NCI-H69 (cell line): ENCODE measurements at places on chromosomes 11 and 22.

DNA sequence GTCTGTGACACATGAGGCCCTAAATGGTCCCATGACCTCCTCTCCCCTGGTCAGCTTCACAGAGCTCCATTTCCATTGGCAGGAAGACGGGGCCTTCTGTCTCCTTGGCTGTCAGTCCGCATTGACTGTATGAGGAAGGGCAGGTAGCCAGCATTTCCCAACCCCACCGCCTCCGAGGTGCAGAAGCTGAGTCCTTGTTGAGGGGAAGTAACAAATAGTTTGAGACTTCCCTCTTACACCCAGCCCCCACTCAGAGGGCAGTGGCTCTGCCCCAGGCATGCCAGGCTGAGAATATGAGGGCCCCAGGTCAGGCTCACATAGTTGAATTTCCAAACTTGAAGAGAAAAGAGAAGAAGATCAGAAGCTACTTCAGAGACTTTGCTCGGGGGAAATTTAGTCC, 611.1 kb downstream of the BRD1 start:
- DNase-seq = no peak

GRCh38 chr11:82994604-82995230, 77.0 kb downstream of the RAB30 start:
- peak; percentile 65 for DNase-seq

DNA sequence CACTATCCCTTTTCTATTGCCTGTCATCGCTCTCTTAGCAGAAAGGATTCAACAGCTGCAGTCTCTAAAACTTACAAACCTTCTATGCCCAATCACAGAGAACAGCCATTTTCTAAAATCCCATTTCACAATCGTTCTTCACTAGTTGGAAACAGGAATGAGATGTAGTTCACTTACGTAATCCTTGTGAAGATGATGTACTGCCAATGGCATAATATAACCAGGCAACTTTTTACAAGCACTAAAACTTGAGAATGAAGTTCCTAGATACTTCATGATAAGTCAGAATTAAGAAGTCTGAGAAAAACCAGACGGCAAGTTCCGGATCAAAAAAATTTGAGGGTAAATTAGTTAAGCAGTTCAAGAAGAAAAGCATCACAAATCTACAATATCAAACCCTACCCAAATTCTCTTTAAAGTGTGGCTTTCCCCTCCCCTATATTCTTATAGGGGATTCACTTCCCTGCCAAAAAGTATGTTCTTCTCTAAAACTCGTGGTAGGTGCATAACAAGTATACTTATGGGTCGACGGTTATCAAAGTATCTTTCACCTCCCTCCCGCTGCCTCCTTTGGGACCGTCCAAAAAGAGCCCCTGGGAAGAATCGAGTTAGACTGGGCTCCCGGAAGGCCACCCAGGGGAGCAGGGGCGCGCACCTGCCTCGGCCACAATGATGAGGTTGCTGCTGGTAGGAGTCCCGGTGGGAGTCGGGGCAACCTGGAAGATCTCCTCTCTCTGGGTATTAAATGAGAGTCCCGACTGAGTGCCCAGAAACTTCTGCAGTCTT, 666 bp downstream of the MSANTD4 start:
- DNase-seq = peak; percentile 75

DNA sequence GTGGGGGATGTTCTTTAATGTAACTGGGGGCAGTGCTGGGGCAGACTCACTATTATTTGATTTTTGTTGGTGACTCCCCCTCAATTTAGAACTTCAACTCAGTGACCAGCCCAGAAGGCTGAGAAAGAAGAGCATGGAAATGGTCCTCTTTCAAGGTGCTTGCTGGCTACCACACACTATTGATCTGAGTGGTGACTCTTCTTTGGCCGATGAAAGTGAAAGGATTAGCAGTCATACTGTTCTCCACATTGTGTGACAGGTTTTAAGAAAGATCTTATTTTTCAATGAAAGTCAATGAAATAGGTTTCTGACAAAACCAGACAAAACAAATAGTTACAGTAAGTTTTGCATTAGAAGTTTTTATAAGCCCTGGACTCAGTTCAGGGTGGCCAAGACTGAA, 29.9 kb downstream of the NLRP14 start:
- DNase-seq = no peak

DNA sequence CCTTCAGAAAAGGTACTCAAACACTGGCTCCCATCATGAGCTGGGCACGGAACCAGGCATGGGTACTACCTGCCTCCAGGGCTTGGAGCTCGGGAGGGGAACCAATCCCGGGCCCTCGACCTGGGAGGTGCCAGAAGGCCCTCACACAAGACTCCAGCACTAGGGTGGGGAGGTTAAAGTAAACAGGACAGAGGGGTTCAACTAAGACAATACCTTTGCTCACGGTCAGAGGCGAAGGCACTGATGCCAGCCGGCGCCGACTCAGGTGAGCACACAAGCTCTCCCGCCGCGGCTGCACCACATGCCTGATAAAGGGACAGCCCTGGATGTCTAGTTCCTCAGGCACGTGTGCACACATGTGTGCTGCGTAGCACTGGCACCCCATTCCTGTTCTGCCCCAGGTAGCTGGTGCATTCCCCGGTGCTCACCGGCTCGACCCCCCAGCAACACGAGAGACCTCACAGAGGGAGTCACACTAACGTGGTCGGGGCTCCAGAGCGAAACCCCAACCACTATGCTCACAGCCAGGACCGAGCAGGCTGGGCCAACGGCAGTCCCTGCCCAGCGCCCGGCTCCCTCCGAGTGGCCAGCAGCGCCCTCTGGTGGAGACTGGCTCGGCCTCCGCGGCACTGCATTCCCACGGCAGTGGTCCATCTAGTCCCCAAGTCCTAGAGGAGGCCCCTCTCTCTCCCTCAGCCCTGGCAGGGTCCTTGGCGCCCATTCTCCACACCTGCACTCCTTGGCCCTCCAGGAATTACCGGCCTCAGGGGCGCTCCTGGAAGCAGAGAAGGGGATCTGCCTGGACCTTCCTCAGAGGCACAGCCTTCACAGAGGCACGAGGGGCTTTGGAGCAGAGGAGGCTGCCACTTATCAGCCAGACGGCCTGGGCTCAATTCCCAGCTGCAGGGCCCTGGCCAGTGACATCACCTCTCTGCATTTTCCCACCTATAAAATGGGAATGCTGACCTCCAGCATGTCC, 28.8 kb upstream of the MOB2 start:
- DNase-seq = peak; percentile 75

DNA sequence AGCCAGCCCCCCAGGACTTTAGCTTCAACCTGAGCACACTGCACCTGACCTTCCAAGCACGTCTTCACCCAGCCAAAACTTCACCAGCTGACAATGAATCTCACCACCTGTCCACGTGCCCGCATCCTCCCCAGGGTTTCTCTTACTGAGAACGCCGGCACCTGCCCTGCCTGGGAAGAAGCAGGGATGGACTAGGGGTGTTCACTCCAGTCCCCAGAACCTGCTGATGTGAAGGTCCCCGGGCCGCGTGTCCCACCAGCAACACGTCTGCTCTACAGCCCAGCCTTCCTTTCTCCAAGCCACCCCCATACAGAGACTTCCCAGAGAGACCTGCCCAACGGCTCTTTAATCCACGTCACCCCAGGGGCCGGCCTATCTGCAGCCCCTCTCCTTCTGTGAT, 12.8 kb downstream of the CPT1A start:
- no peak for DNase-seq

DNA sequence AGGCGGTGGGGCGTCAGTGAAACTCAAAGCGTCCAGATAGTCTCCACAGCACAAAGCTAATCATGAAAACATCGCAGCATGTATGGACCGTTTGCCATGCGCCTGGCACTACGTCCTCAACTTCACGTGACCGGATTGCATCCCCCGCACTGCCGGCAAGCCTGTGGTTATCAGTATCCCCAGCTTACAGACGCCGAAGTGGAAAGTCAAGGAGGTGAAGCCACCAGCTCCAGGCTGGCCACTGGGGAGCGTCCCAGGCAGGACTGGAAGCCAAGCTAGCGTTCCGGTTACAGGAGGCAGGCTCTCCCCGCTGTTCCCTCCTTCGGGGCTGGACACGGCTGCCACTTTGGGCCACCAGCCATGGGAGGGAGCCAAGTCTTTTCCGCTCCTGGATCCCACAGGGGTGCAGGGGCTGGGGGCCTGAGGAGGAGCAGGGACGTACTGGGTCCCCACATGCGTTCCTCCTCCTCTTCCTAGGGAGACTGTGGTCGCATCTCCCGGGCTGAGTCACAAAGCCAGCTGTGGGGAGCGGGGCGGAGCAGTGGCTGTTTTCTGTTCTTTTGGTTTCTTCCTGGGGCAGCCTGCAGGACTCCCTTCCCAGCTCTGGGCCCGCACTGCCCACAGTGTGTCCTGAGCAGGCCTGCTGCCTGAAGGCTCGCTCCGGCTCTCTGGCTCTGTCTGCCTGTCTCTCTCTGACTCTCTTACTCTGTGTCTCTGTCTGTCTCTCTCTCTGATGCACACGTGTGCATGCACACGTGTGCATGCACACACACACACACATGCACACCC, 4.3 kb upstream of the OSBPL5 start:
- peak; percentile 45 for DNase-seq
